Stimulated activated CD8-positive, alpha-beta memory T cell treated with anti-CD3 and anti-CD28 coated beads, Interleukin-4, amount 100 ng/mL, for 48 hours (primary cell): ENCODE measurements at places on chromosomes 13 and 19.

- no peak for DNase-seq
Measured at GRCh38 chr13:30866677-30867076, 39.4 kb upstream of the MEDAG start.

GRCh38 chr13:113410472-113411201 is 42.7 kb downstream of the ADPRHL1 start:
- DNase-seq = no peak

GRCh38 chr19:17687857-17688784 is at the start of gene UNC13A:
TSS of gene UNC13A (minus strand) at chr19:17688354. CDS start at chr19:17688199, 155 bp downstream.
- DNase-seq = peak; percentile 71

GRCh38 chr19:17468302-17469091 is 1.8 kb upstream of the SLC27A1 start:
- no peak for DNase-seq

DNA sequence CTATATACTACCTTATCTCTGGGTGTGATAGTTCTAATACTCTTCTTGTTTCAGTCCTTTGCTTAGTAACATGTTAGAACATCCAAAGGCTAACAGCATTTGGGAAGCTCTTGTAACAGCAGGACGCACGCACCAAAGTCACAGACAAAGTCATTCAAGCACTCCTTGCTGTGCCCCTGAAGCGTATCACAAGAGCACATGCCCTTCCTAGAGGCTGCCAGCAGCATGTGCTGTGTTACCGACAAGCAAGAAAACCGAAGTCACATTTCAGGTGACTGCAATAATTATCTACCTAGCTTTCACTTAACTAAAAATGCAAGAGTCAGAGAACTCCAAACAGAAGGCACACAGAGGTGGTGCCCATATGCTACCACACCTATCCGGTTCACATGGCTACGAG is 194.1 kb downstream of the KLF12 start:
- DNase-seq = no peak

DNA sequence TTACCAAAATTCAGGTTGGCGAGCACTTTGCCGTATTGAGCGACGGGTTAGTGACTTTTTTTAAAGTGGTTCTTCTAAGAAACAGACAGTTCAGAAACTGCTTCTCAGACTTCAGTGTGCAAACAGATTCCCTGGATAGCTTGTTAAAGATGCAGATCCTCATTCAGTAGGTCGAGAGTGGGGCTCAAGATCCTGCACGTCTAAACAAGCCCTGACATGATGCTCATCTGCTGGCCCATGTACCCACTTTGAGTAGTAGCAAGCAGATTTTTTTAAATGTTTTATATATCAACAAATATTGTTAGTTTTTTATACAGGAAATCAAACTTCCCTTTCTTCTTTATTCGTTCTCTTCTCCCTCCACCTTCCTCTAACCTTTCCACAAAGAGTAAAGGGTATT is 7.3 kb downstream of the METTL21C start:
- no peak for DNase-seq

GRCh38 chr13:114121496-114122126 is 10.8 kb downstream of the RASA3 start:
- DNase-seq = no peak

DNA sequence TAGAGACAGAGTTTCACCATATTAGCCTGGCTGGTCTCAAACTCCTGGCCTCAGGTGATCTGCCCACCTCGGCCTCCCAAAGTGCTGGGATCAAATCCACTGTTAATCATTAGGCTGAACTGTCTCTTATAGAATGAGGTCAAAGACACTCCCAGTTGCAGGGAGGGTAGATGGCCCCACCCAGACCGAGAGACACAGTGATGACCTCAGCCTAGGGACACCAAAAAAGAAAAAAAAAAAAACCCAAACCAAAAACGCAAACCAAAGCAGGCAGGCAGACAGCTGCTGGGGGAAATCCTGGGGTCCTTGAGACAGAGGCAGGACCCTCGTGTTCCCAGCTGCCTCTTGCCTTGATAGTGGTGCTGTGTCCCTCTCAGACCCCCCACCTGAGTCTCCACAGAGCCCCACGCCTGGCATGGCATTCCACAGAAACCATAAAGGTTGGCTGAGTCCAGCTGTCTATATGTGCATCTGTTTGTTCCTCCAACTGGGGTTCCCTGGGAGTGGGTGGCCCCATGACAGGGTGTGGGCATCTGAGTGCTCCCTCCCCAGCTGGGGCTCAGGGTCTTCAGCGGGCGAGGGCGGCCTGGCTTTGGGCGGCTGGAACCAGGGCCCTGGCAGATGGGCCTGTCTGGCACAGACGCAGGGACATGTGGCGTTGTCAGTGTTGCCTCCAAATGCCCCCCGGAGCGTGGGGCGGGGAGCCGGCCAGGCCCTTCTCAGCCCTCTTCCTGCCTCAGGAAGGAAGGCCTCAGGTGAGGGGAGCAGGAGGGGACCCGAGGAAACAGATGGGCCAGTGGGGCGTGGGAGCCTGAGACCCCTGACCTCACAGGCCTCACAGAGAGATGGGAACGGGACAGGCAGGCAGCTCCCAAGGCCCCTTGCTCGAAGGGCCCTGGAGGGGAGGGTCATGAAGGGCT is 5.2 kb downstream of the DAND5 start:
- DNase-seq = no peak

DNA sequence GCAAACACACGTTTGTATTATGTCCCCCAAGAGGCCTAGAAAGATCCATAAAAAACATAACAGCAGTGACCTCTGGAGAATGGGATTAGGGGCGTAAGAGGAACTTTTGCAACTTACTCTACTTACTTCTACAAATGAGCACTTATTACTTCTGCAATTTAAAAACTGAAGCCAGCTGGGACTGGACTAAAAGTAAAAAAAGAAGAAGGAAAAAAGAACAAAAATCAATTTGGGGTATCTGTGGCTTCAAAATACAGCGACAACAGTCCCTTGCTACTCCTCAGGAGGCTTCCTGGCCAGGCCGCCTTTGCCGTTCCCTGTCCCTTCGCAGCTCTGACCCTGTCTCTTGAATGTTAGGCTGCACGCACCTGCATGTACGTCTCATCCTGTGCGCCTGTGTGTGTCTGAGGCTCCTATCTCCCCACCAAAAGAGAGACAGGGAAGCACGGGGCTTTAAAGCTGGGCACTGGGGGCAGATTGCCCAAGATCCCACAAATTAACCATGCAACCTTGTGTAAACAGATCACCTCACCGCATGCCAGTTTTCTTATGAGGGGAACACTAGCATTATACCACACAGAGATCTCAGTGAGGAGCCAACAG is 12.1 kb upstream of the FKRP start:
- DNase-seq = no peak

GRCh38 chr13:93235258-93236015 is 8.8 kb downstream of the GPC6 start:
- DNase-seq = no peak

DNA sequence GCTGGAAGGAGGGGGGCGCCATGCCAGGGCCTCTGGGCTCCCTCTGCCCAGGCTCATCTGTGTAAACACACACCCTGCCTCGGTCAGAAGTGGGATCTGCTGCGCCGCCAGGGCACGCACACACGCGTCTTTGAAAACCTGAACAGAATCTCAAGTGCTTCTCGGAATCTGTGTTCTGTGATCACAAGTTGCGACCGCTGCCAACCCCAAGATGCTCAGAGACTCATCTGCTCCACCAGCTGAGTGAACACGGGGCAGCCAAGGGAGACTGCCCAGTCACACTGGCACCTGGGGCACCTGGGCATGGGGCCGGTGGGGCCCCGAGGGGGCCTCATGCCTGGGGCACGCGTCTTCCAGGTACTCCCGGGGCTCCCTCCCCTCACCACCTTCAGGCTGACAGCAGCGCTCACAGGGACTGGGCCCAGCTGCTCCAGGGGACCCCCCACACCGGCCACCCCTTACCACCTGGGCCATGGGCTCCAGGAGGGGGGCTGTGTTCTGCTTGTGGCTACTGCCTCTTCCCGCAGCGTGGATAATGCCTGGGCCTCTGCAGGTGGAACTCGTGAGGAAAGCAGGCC is 59.0 kb downstream of the KLF2 start:
- DNase-seq = no peak

DNA sequence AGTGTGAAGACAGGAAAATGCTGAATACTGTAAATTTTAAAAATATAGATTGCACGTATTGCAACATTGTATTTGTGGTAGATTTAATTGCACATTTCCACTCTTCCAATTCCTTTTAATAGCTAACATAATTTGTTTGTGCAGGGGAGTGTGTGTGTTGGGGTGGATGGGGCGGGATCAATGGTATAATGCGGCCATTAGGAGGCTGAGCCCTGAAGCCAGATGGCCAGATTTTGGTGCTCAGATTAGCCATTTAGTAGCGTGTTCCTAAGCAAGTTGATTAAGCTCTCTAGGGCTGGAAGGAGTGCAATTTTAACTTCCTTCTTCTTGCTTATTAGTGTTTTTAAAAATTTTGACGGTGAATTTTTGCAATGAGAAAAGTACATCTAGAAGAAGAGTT is 5.8 kb downstream of the OXGR1 start:
- no peak for DNase-seq

- DNase-seq = no peak
Measured at GRCh38 chr13:41966671-41967070, 5.8 kb upstream of the VWA8 start.

DNA sequence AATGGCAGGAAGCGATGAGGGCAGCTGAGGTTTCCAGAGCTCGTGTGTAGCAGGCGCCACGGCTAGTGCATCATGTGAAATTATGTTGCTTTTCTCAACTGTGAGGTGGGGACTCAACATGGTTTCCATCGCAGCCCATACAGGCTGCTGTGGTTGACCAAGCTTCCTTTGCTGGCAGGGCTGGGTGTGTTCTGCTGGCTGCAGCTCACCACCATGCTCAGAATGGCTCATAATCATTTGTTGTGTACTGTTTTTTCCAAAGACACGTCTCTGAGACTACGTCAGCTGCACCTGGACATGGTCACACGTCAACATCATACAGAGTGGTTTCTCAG is 16.1 kb upstream of the RASA3 start:
- DNase-seq = peak; percentile 84

DNA sequence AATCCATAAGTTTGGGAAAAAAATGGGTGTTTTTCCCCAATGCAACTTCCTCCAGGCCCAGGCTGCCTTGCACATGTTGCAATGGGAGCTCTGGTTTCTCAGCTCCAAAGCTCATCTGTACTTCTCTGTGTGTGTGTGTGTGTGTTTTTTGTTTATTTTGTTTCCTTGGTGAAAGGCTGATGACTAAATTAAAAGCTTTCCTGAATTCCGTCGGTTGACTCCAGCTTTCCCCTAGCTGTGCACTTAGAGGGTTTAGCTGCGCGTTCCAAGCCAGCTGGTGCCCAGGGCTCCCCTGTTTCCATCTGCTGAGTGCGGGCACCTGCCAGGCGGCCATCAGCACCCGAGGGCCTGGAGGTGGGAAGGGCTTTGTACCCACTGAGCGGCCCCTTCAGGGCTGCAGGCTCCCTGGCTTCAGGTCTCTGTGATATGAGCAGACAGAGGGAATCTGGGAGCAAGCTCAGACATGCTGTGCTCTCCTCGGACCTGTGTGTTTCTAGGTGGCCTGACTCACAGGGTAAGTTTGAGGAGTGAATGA is 129.1 kb upstream of the SOX1 start:
- DNase-seq = no peak

- DNase-seq = no peak
Measured at GRCh38 chr13:66780814-66781213, 449.3 kb downstream of the PCDH9 start.

DNA sequence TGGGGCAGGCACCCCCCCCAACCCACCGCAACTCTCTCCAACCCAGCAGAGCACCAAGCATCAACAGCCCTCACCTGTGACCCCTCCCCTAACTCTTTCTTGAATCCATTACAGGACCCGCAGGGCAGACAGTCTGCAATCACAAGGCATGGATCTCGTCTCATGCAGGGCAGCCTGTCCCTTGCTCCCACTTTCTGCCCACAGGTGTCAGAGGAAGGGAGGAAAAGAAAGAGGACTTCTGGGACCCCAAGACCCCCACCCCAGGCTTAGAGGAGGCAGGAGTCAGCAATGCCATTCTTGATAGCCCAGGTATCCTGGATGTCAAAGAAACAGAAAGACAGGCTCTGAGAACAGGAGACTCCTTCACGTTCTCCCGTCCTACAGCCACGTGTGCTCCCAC is 47.4 kb upstream of the TUBGCP3 start:
- no peak for DNase-seq

DNA sequence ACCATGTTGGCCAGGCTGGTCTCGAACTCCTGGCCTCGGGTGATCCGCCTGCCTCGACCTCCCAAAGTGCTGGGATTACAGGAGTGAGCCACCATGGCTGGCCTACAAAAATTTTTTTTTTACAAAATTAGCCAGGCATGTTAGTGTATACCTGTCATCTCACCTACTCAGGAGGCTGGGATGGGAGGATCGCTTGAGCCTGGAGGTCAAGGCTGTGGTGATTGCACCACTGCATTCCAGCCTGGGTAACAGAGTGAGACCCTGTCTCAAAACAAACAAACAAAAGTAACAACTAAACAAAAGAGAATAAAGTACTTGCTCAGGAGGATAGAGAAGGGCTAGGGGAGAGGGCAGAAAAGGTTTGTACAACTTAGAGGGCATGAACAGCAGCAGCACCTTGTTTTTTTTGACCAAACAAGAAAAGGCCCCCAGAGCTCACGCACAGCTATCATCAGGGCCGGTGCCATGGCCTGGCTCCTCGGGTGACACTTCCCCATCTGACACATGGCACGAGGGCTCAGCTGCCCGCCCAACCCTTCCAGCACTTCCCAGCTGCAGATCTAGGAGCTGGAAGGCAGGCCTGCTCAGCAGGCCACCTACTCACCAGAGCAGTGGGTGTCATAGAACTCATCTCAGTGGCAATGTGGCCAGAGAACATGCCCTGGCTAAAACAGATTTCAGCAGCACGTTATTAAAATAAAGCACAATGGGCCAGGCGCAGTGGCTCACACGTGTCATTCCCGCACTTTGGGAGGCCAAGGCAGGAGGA is 8.6 kb upstream of the SLC7A9 start:
- DNase-seq = no peak

- no peak for DNase-seq
Measured at GRCh38 chr13:66415444-66415843, 814.7 kb downstream of the PCDH9 start.

DNA sequence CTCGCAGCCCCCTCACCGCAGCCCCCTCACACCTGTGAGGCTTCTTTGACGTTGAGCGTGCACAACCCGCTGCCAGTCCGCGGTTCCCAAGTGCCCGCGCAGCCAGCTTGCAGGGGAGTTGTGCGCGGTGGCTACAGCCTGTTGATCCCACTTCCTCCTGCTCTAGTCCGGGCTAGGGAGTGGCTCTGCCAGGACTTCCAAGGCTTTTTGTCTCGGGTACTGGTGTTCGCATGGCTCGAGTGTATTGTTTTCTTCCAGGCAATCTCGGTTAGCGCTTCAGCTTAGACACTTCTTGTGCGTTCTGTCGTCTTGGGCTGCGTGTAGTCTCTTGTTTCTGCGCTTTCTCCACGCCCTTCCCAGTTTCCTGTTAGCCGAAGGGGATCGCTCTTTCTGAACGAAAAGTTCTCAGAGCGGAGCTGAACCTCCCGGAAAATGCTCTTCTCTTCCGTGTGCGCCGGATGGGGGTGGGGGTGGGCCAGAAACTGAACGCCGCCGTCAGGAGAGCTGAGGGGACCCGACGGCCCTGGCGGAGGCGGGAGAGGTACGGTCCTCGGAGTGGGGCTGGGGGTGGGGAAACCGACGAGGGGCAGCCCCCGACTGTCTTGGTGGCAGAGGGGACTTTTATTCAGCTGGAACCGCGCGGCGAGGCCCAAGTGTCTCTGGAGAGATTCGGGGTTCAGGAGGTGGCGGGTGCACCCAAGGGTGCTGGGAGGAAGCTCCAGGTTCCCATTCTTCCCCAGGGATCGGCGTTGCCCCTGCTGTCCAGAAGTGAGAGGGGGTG is 697 bp upstream of the DGKH start:
- peak; percentile 59 for DNase-seq

- peak; percentile 73 for DNase-seq
Measured at GRCh38 chr13:20161275-20161950, 561 bp upstream of the GJA3 start.
